ENCODE measurements at places on chromosomes 3 and 15.

- DNase-seq: no peak
Measured at GRCh38 chr3:9862391-9863057, 17.5 kb downstream of the CIDEC start.

DNA sequence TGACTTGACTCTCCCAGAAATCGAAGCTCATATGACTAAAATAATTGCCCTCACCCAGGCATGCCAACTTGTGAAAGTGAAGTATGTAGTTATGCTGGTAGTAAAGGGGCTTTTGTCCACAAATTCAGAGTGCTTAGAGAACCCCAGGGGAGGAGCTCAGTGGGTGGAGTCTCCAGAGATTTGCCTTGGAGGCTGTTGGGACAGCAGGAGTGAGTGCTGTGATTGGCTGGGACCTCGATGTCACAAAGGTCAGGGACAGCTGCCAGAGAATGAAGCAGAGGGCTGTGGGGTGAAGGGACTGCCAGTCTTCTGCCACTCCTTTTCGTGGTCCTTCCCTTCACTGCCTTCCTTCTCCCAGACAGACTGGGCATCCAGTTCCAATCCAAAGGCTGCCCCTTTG lies 49.8 kb downstream of the ZNF445 start:
- no peak for DNase-seq

GRCh38 chr15:44308889-44309288 lies 20.4 kb downstream of the GOLM2 start:
- DNase-seq: peak; percentile 38

GRCh38 chr15:99149366-99149765 lies 44.5 kb downstream of the SYNM start:
- no peak for DNase-seq

GRCh38 chr3:31210068-31210645 lies 315.7 kb upstream of the GADL1 start:
- DNase-seq: no peak

GRCh38 chr15:49270541-49271421 lies 100.7 kb downstream of the GALK2 start:
- DNase-seq: no peak

DNA sequence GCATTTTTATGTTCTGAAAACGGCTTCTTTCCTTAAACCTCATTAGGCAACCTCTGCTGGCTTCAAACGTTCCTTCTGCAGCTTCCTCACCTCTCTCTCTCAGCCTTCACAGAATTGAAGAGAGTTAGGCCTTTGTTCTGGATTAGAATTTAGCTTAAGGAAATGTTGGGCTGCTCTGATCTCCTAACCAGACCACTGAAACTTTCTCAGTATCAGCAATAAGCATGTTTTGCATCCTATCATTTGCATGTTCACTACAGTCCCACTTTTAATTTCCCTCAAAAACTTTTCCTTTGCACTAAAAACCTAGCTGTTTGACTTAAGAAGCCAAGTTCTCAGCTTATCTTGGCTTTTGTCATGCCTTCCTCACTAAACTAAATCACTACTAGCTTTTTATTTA lies 49.5 kb downstream of the SMARCC1 start:
- no peak for DNase-seq

- DNase-seq: no peak
Measured at GRCh38 chr15:56036546-56037067, 43.2 kb upstream of the NEDD4 start.

GRCh38 chr3:185585518-185585858 lies 607 bp upstream of the SENP2 start:
- no peak for DNase-seq

DNA sequence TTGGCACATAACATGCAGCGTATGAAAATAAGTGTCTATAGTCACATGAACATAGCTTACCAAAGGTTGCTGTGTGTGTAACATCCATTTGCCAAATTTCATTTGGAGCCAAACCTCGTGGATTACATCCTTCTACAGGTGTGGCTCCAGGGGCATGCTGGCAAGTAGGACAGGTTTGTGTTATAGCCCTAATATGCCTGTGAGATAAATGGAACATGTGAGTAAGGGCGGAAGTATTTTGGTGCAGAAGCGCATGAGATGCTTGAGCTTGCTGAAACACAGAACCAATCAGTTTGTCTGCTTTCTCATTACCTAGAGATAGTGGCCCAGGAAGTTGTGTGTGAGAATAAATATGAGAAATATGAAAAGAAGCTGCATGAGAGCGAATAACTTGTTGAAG lies 21.8 kb upstream of the XCR1 start:
- no peak for DNase-seq

DNA sequence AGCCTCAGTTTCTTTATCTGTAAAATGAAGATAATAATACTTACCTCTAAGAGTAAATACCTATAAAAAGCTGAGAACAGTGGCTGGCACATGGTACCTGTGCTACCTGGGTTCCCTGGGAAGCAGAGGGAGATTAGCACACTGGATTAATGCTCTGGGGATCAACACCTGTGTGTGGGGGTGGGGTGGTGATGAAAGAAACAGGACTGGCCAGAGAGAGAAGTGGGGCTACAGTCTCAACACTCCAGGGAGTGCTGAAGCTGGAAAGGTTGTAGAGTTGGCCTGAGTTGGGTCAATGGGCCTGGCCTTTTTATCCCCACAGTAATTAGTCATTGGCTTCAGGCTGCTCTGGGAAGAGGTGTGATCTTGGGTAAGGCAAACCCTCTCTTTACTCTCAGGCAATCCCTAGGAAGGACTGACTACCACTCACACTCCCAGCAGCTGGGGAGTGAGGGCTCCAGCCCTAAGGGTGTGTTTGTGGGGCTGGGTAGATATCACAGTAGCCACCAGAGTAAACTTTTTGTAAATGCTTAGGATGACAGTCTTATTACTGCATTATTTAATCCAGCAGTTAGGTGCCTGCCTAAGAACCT lies 102.5 kb downstream of the SV2B start:
- no peak for DNase-seq

DNA sequence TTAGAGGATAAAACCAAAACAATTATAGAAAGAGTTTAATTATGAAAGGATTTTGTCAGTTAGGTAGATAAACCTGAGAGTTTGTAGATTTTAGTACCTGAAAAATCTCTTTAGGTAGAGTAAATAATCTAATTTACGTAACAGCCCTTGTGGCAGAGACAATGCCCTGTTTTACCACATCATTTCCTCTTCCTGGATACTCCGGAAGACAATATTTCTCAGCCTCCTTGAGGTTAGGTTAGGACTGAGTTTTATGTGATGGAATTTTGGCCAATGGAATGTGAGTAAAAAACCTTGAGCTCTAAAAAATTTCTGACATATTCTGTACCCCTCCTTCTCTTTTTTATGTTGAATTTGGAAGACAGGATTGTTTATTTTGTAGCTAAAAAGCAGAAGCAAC lies 50.7 kb upstream of the TPRG1 start:
- DNase-seq: no peak

- no peak for DNase-seq
Measured at GRCh38 chr15:95957861-95958260, 372.6 kb upstream of the NR2F2 start.

DNA sequence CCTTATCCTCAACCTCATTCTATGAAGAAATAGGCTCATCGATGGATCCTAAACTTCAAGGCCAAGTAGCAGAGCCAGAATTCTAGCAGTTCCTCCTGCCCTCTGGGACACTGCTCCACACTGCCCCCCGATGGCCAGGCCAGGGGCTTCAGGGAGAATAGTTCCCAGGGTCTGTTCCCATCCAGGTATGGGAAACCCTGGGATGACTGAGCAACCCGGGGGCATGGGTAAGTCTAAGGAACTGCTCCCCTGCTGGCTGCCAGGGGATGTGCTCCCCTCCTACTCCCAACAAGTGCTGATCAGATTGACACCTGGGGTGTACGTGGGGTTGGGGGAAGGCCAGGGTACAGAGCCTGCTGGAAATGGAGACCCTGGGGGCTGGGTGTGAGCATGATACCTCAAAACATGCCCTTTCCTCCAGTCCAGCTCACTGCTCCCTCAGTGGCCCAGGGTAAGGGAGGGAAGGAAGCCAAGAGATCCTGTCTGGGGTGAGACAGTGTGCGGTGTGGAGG lies 7.6 kb downstream of the ULK3 start:
- no peak for DNase-seq

GRCh38 chr3:126873416-126873815 lies 109.5 kb upstream of the PLXNA1 start:
- DNase-seq: no peak

- no peak for DNase-seq
Measured at GRCh38 chr3:195239121-195239520, 31.8 kb downstream of the XXYLT1 start.

DNA sequence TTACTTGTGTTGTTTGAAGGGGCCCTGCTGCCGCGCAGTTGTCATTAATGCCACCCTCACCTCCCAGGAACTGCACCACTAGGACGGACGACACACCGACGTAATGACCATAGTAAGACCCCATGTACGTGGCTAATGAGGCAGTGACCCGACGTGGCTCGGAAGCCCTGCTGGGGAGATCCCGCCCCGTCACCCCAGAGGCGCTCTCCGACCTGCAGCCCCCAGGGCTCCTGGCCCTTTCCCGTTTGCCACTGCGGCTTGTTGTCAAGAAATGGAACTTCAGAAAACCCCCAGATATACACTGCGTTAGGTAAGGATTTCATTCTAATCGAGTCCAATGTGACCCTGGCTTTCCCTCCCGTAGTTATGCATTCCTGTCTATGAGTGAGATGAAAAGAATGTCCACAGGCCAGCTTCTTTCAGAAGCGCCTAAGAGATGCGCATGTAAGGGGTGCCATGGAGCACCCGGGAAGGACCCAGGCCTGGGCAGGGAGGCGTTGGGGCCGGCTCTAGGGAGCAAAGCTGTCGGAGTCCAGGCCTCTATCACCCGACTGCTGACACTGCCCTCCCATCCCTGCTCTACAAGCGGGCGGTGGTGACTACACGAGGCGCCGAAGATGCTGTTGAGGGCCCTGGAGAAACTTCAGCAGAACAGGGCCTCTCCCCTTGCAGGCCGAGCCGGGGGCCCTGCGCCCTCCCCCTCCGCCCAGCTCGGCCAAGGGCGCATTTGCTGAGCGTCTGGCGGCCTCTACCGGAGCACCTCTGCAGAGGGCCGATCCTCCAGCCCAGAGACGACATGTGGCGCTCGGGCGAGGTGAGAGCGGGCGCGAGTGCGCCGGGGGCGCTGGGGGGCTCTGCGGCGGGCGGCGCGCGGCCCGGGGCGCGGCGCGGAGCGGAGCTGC lies at the start of gene GABRA5:
Gene GABRA5 (plus strand): TSS at position 765 of the 902 bp plus-strand sequence. CDS start 2,187 bp downstream, outside the sequence.
- no peak for DNase-seq

DNA sequence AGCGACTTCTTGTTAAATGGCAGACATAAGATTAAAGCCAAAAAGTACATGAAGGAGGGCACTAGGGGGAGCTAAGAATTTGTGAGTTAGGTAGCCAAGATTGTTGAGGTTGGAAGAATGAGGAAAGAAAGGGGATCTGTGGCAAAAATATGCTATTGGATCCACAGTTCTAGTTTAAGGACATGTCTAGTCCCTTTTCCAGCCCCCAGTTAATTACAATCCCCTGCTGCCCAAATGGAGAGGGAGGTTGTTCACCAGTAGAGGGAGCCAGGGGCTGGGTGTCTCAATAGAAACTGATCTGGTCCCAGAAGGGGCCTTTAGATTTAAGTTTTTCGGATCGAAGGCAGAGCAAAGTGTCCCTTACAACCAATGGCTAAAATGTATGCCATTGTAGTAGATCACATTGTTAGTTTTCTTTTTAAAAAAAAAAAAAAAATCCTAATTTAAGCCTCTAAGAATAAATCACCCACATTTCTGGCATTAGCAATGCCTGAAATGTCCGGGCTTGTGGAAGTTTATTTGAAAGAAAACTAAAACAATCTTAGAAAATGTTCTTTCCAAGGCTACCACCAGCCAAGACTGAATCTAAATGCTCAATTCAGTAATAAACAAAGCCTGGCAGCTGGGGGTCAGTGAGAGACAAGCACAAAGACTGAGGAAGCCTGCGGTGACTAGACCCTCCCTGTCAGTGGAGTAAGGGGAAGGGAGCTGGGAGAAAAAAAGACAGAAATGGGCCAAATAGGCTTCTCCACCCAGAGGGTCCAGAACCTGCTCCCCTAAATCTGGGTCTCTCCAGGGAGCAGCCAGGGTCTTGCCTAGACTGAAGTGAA lies 7.1 kb downstream of the COL8A1 start:
- DNase-seq: no peak

GRCh38 chr3:39705351-39705900 lies 104.0 kb upstream of the MYRIP start:
- DNase-seq: no peak

- DNase-seq: no peak
Measured at GRCh38 chr3:184299488-184300377, 692 bp downstream of the PSMD2 start.

GRCh38 chr3:184289426-184289938 lies 9.6 kb upstream of the PSMD2 start:
- DNase-seq: peak; percentile 30

GRCh38 chr3:129651435-129652202 lies 45.1 kb upstream of the PLXND1 start:
- DNase-seq: no peak

DNA sequence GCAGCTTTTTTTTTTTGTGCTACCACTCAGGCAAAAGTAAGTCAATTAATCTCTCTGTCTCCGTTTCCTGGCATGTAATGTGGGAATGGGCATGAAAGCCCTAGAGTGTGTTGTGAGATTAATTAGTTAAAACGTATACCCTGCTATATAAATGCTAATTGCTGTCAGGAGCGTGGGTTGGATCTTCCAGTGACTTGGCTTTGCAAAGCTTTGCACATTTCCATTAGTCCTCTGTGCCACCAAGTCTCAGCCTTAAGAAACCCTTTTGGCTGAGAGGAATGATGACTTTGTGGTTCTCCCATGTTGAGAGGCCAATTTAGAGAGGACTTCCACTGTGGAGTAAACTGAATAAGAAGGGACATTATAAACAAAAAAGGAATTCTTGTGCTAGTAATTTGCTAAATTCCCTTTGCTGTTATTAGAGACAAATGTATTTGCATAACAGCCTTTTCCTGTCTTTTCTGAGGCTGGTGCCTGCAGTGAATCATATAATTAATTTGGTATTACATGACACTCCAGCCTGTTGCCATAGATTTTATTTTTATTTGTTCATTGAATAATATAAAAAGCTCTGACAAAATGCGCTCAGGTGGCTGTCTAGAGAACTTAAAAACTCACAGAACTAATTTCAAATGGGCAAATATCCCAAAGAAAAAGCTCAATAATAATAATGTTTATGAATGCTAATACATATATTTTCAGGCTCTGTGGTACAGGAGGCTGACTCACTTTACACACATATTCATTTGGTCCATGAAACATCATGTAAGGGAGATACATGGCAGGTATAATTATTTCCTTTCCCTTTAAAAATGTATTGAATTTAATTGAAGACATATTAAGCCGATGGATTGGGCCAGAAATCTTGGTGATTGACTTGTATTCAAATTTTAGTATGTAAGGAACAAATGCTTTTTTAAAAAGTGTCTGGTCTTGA lies 82.7 kb downstream of the IL1RAP start:
- DNase-seq: no peak

- DNase-seq: no peak
Measured at GRCh38 chr3:142705198-142705597, 18.6 kb upstream of the TRPC1 start.

GRCh38 chr3:197355713-197356112 lies 57.3 kb upstream of the DLG1 start:
- no peak for DNase-seq
